ENCODE measurements at places on chromosomes 7 and 10.

GRCh38 chr10:99996671-99997648 lies 12.8 kb downstream of the DNMBP start:
- no peak for DNase-seq

DNA sequence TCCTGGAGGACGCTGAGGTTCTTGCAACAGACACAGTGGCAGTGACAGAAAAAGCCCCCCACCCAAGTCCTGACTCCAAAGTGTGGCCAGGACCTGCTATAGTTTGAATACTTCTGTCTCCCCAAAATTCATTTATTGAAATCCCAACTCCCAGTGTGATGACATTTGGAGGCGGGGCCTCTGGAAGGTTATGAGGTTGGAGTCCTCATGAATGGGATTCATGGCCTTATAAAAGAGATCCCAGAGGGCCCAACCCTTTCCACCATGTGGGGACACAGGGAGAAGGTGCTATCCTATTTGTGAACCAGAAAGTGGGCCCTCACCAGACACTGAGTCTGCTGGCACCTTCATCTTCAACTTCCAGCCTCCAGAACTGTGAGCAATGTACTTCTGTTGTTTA lies 18.3 kb downstream of the ANXA11 start:
- no peak for DNase-seq

GRCh38 chr7:10662982-10663884 lies 310.4 kb upstream of the PHF14 start:
- DNase-seq = no peak

DNA sequence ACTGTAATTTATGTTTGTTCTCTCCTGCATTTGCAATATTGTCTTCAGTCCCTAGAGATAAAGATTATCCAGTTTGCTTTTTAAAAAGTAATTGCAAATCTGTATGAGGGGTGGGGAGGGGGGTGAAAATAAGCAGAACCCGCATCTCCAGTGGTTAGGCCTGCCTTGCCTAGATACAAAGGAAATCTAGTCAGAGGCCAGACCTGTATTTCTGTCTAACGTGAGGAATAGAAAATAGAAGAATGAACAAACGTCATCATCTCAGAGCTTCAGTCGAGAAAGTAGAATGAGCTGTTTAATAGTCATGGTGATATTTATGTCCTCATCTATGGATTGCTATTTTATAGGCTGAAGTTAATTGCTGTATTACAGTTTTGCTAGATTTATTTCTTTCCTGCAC lies 284.2 kb downstream of the BICC1 start:
- no peak for DNase-seq

DNA sequence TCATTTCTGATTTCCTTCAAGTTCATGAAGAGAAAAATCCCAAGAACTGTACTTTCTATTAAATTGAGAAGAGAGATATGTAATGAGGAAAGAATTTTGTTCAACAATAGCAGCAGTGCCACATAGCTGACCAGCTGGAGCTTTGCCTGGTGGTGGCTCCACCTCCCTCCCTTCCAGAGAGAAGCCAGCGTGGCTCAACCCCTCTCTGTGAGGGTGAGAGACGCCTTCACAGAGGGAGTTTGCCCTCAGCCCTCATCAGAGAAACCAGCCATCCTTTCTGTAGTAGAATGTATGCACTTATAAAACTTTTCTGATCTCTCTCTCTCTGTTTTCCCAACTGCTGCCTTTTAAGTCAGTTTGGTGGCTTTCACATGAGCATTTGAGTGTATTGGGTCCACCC lies 20.5 kb upstream of the COL1A2 start:
- DNase-seq = no peak

GRCh38 chr7:105976868-105977267 lies 13.8 kb downstream of the CDHR3 start:
- DNase-seq = no peak

- no peak for DNase-seq
Observed at GRCh38 chr7:44617225-44617890, 10.9 kb downstream of the OGDH start.

GRCh38 chr10:96188916-96189315 lies 58.8 kb downstream of the ZNF518A start:
- no peak for DNase-seq

- no peak for DNase-seq
Observed at GRCh38 chr10:87538092-87539015, 33.7 kb downstream of the MINPP1 start.

- DNase-seq = no peak
Observed at GRCh38 chr7:1109581-1110310, 21.8 kb downstream of the GPER1 start.

DNA sequence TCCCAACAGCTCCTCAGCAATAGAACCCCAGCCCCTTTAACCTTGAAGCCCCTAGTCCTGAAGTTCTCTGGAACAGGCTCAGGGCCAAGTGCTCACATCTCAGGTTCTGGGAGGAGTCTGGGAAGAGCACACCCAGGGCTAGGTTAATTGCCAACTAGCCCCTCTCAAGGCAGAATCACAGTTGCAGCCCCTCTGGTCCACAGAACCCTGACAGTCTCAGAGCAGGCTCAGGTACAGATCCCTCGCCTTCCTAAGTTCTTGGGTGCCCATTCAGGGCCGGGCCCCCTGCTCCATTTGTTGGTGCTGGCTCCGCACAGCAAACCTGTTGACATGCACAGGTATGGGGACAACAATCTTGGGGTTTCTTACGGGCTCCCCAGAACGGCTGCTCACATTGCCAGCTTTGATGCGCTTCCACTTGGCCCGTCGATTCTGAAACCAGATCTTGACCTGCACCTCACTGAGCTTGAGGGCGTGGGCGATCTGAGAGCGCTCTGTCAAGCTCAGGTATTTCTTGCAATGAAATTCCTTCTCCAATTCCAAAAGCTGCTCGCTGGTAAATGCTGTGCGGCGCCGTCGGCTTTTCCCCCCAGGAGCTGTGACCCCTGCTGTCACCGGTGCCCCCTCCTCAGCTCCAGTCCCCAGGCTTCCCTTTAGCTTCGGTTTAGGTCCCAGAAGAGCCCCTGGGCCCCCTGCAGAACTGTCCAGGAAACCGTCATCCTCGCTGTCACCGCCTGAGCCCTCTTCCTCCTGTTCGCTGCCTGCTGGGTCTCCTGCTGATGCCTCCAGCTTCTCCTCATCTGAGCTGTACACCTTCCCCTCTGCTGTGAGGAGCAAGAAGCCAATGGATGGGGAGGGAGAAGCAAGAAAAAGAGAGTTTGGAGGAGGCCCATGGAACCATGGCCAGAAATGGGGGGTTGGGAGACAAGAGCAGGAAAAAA lies 18.9 kb downstream of the GBX1 start:
- no peak for DNase-seq

- DNase-seq = no peak
Observed at GRCh38 chr7:81604808-81605174, 165.1 kb downstream of the HGF start.

GRCh38 chr10:29176845-29177832 lies 111.7 kb upstream of the LYZL1 start:
- DNase-seq = no peak

DNA sequence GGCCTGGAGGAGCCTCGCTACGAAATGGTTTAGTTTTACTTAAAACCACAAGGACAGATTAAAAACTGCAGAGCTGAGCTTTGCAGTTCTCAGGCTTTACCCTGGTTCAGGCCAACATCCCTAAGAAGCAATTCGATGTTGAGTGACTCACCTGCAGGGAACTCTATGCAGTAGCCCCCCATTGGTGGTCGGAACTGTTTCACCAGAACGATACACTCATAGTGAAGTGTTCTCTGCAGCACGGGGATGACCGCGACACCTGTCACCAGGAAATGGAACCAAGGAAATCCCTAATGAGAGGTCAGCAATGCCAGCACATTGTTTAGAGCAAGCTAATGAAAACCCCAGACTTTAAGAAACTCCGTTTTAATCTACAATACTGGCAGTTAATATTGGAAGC lies 18.0 kb downstream of the NUDT5 start:
- DNase-seq = no peak

GRCh38 chr7:100855515-100855914 lies 3.0 kb downstream of the SLC12A9 start:
- no peak for DNase-seq

DNA sequence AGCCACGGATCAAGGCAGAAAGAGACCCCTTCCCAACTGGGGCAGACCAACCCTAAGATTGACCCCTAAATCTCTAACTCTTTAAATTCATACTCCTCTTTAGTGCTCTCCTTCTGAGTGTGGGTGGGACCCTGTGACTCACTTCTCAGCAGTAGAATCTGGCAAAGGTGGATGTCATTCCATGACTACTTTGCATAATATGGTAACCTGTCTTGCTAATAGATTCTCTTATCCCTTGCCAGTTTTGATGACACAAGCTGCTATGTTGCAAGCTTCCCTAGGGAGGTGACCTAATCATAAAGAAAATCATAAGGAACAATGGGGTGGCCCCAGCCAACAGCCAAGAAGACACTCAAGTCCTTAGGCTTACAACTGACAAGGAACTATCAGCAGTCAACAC lies 155.4 kb upstream of the VWC2 start:
- no peak for DNase-seq

GRCh38 chr7:36236073-36236472 lies 83.0 kb downstream of the EEPD1 start:
- no peak for DNase-seq

DNA sequence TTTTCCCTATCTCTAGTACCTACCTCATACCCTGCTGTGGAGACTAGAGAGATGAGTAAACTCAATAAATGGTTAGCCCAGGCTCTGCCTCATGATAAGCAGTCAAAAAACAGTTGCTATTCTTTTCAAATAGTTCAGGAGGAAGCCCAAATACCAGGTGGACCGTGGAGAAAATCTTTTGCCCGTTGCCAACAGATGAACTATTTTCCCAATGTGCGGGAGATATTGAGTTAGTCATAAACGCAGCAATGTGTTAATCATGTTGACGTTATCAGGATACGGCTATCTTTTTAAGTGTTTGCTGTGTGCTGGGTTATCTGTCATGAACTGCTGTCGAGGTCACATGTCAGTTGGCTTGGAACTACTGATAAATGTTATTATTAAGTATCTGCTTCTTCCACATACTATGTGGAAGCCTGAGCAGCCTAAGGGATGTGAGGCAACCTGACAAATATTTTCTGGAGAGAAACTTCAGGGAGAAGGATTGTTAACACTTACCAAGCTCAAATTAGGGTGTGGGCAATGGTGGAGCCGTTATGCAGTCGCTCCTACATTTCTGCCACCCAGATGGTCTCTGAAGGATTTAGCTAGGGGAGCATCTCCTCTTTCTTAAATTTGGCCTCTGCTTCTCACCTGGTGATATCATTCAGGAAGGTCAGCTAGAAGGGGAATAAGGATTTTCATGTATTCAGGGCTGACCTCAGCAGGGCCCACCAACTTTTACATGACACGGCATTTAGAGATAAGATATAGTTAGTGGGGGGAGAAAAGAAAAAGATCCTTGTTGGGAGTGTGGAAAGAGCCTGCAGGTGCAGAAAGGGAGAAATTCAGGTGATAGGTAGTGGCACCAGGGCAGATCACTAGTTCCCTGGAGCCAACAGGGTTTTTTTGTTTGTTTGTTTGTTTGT lies 33.5 kb upstream of the SLC26A3 start:
- DNase-seq = no peak

DNA sequence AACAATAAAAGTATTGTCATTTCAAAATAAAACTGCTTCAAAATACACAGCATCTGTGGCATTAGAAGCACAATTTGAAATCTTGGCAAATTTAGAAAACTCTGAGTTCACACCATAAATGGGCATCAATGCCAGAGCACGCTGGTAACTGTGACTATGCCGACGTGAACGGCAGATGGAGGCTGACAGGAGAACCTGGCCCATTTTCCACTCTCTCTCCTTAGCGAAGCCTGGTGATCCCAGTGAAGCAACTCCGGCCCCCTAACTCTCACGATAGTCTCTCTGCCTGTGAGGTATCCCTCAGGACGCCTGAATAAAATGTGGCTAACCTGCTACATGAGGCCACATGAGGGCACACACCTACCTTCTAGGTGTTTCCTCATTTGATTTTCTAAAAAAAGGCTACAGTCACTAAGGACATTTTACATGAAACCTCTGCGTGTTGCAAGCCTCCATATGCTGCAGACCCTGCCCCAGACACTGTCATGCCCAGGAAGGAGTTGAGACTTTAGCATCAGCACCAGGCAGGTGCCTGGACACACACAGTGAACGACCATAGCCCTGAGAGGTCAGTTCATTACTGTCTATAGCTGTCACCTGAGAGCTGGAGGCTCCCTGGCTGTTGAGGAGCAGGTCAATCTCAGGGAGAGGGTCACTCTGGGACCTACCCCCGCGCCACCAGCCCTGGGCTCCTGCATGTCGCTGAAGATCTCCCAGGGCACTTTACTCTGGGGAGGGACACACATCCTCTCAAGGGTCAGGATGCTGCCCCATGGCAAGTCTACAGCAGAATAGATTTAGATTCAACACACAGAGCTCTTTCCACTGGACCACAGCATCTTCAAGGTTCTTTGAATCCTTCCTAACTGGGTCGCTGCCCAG lies 62.9 kb upstream of the CAMK2B start:
- no peak for DNase-seq

GRCh38 chr7:142857625-142858024 lies 2.7 kb downstream of the EPHB6 start:
- no peak for DNase-seq

DNA sequence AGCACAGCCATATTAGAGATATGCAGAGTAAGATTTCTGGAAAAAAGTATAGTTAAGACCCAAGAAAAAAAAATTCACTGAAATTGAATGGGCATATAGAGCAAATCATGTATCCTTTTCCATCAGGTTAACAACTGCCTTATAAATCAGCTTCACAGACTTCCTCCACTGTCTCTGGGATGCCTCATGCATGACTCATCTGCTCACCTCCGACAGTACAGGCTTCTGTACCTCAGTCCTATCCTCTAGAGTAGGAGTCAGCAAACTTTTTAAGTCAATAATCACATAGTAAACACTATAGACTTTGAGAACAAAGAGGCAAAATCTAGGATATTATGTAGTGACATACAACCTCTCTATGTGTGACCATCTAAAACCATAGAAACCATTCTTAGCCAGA lies 211.6 kb upstream of the SP8 start:
- peak; percentile 75 for DNase-seq

DNA sequence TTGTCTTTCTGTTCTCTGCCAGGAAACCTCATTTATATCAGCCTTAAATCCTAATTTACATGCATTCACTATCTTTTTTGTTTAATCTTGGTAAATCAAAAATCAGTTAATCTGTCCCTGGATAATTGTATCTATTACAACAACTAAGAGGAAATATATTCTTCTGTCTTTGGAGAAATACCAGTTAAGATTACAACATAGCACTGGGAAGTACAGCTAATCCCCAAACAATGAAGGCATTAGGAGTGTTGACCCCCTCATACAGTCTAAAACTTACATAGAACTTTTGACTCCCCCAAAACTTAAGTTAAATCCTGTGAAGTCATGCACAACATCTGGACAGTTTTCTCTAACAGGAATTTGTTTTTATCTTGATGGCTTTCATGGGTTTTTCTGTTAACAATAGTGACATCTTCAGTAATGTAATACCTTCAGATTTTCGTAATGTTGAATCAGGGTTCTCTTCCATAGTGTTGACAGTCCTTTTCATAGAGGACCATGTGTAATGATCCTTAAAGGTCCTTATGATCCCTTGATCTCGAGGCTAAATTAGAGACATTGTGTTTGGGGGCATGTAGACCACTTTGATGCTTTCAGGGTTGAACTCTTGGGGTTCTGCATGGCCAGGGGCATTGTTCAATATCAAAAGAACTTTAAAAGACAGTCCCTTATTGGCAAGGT lies 24.1 kb upstream of the ABCC2 start:
- DNase-seq = no peak

- DNase-seq = no peak
Observed at GRCh38 chr7:117493460-117493859, 13.6 kb downstream of the CFTR start.
